ENCODE measurements at places on chromosomes 12 and 14. TPM values are rescaled to one million over a fixed set of nuclear protein-coding genes. Genes with fewer than 3 reads are reported as not detected.

GRCh38 chr12:68358532-68359485, 26.6 kb upstream of the MDM1 start:
- peak; percentile 31 for DNase-seq

GRCh38 chr14:35875296-35875695, 49.2 kb downstream of the BRMS1L start:
- no peak for DNase-seq

GRCh38 chr12:108115123-108116121, 13.7 kb upstream of the WSCD2 start:
- no peak for DNase-seq

GRCh38 chr12:15691388-15691787, 97.8 kb downstream of the EPS8 start:
- DNase-seq: no peak

- DNase-seq: no peak
Observed at GRCh38 chr12:131024721-131025120, 71.0 kb downstream of the ADGRD1 start.

DNA sequence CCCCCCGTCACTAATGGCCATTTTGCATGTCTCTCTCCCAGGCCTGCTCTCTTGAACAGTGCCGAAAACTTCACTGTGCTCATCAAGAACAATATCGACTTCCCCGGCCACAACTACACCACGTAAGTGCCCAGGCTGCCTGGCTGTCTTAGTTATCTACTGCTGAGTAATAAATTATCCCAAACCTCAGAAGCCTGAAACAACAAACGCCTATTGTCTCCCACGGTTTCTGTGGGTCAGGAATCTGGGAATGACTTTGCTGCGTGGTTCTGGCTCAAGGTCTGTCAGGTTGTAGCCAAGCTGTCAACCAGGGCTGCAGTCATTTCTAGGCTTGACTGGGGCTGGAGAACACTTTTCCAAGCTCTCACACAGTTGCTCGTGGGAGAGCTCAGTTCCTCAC, 32.6 kb downstream of the P2RX7 start:
- DNase-seq: no peak

GRCh38 chr14:90060312-90060964, 1.4 kb upstream of the KCNK13 start:
- DNase-seq: peak; percentile 48

GRCh38 chr12:128089961-128090360, 177.0 kb upstream of the TMEM132C start:
- no peak for DNase-seq

DNA sequence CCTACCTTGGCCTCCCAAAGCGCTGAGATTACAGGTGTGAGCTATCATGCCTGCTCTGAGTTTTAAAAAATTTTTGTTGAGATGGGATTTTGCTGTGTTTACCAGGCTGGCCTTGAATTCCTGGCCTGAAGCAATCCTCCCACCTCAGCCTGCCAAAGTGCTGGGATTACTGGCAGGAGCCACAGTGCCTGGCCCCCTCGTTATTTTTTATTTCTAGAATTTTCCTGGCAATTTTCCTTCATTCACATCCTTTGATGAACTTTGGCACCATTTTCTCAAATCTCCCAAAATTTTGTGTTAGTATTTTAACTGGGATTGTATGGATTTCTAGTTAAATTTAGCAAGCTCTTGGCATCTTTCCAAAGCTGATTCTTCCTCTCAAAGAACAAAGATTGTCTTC, 24.6 kb upstream of the SCARB1 start:
- DNase-seq: peak; percentile 17

DNA sequence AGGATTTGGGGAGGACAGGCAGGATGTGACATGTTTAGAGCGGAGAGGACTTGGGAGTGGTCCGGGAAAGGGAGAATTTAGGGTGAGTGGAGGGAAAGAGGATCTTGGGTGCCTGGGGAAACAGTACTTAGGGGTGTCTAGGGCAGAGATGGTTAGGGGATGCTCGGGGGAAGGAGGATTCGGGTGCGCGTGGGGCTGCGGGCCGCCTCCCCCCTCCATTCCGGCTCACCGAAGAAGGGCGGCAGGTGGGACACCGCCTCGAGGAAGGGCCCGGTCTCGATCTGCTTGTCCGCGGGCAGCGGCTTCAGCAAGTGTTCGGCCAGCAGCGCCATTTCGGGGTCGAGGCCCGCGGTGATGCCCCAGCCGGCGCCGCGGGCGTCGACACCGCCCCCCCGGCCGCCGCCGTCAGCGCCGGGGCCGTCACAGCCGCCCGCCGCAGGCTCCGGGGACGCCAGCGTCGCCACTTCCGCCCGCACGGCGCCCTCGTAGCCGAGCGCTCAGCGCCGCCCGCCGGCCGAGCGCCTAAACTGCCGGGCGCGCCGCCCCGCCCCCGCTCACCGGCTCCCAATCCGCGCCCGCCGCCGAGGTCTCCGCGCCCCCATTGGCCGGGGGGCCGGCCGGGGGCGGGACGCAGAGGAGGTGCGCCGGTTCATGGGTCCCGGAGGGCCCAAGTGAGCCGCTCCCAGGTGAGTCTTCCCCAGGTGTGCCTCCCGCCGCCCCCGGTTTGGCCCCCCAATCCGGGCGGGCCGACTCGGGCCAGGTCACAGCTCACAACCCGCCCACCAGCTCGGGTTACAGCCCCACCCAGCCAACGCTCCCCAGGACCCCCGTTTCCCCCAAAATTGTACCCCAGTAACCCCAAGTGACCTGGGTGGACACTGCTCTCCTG, at the start of gene GLTP:
GLTP (minus strand) TSS at position 499 of the 889 bp plus-strand sequence; CDS start at position 332, 167 bp downstream.
- peak; percentile 79 for DNase-seq

GRCh38 chr12:38691164-38691563, 214.2 kb downstream of the CPNE8 start:
- no peak for DNase-seq

- no peak for DNase-seq
Observed at GRCh38 chr12:68739891-68740290, 6.1 kb upstream of the SLC35E3 start.

GRCh38 chr12:72753571-72753970, 481.4 kb downstream of the TRHDE start:
- DNase-seq: no peak

- DNase-seq: no peak
Observed at GRCh38 chr12:25388183-25388582, 137.5 kb upstream of the KRAS start.

DNA sequence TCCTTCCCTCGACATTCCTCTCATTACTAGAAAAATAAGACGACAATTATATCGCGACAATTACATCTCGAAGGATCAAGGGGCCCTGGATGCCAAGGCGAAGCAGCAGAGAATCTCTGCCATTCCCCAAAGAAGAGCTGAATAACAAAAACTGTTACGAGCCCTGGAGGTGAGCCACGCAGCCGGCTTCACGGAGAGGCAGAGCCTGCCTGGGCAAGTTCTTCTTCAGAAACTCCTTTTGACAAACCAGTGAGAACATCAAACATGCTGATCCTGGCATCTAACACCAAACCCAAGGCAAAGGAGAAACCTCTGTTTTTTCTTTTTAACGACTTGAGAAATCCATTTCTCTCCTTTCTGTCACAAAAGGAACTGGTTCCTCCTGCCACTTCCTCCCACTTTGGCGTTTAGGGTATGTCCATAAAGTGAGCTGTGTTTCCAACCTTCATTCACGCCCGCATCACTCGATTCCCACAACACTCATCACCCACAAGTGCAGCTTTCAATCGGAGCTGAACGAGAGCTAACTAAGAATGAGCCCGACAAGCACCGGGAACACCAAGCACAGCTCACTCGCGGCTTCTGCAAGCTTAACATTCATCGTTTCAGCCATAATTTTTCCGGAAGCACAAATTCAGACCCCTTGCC, 21.5 kb downstream of the CCDC88C start:
- DNase-seq: no peak

DNA sequence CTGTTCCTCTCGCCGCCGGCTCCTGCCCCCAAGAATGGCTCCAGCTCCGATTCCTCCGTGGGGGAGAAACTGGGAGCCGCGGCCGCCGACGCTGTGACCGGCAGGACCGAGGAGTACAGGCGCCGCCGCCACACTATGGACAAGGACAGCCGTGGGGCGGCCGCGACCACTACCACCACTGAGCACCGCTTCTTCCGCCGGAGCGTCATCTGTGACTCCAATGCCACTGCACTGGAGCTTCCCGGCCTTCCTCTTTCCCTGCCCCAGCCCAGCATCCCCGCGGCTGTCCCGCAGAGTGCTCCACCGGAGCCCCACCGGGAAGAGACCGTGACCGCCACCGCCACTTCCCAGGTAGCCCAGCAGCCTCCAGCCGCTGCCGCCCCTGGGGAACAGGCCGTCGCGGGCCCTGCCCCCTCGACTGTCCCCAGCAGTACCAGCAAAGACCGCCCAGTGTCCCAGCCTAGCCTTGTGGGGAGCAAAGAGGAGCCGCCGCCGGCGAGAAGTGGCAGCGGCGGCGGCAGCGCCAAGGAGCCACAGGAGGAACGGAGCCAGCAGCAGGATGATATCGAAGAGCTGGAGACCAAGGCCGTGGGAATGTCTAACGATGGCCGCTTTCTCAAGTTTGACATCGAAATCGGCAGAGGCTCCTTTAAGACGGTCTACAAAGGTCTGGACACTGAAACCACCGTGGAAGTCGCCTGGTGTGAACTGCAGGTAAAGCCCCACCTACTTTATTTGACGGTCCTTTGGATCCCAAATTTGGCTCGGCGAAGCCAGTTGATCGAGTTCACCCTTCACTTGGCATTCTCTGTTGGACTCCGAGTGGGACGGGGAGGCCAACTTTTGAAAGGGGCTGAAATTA, 1.5 kb downstream of the WNK1 start:
- peak; percentile 49 for DNase-seq

- peak; percentile 43 for DNase-seq
Observed at GRCh38 chr14:92039063-92039718, 668 bp downstream of the TRIP11 start.

DNA sequence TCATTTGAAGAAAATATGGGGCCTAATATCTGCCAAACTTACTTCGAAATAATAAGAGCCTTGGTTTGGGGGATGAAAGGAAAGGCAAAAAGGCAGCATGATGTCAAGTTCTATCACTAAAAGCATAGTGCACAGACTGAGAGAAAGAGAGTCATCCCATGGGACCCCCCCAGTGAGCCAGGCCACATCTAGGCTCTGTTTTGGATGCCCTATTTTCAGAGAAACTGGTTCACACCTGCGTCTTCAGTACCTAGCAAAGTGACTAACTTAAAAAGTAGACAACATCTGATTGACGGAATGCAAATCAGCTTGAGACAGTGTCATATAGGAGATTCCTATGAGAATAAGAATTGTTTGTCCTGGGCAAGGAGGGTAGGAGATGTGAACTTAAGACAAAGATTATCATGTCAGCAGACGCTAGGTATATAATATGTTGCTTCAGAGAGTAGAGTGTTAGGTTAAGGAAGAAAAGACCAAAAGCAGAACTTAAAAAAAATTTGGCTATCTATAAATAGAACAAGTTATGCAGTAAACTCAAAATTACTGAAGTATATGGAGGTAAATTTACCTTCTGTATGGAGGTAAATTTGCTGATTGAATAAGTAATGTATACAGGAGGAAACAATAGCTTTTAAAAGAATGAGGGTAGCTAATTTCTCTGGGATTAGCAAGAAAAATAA, 148.2 kb downstream of the SLC41A2 start:
- no peak for DNase-seq

PTCSC3 gene
- not detected for total RNA-seq

GLS2 gene
- 1.5 TPM for total RNA-seq

GNB3 gene
- total RNA-seq: 0.43 TPM

CHURC1 gene
- 15.7 TPM for total RNA-seq

KRT4 gene
- total RNA-seq: not detected

C3AR1 gene
- not detected for total RNA-seq

TAS2R9 gene
- not detected for total RNA-seq

TAS2R46 gene
- not detected for total RNA-seq

OTX2 gene
- not detected for total RNA-seq

RNASE7 gene
- total RNA-seq: not detected

HSP90B1 gene
- 534 TPM for total RNA-seq

GDF3 gene
- total RNA-seq: not detected

SCN8A gene
- total RNA-seq: 1.4 TPM

LDHB gene
- total RNA-seq: 2,316 TPM
